Stimulated activated CD8-positive, alpha-beta memory T cell treated with anti-CD3 and anti-CD28 coated beads, Interleukin-7, amount 100 ng/mL, for 1 hour (primary cell): ENCODE measurements at places on chromosomes 1 and 21.

- no peak for DNase-seq
These were observed 31.8 kb upstream of the ZNF644 start for GRCh38 chr1:91053630-91054029.

DNA sequence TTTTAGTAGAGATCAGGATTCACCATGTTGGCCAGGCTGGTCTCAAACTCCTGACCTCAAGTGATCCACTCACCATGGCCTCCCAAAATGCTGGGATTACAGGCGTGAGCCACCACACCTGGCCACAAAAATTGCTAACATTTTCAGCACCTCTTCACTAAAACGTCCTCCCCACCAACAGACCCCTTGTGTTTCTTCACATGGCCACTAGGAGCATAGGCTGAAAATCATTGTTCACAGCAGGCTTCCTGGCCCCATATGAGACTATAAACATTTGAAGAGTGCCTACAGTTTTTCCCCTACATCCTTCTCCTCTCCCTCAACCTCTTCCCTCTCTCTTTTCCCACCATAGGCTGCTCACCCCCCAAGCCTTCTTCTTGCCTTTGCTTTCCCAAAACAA is 28.0 kb upstream of the SFPQ start:
- no peak for DNase-seq

DNA sequence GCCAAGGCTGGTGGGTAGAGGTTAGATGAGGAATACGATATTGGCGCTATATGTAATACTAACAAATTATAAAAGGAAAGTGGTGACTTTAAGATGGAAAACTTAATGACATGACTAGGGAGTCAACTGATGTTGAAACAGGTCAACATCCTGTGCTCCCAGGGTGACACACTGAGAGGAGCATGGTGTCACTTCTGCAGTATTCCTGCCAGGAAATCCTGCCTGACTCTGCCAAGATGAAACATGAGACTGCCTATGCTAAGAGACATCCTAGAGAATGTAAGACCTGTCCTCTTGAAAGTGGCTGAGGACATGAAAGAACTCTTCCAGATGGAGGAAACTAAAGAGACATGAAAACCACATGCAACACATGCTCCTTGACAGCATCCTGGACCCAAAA is 65.0 kb upstream of the KCND3 start:
- no peak for DNase-seq

- DNase-seq = no peak
These were observed 143.5 kb downstream of the SYT14 start for GRCh38 chr1:210081494-210081893.

DNA sequence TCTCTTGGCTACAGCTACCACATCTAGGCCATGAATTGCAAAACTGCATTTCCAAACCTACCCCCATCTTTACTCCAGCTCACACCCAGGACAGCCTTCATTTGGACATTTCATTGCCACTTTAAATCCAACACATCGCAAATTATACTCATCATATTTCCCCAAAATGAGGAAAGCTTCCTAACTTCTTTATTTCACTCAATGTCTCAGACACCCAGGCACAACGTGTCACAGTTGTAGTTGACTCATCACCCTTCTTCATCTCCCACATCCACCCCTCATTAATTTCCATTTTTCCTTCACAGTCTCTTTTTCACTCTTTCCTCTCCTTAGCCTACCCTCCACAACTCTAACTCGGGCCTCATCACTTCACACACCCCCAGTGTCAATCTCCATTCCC is 6.7 kb downstream of the OTUD7B start:
- no peak for DNase-seq

DNA sequence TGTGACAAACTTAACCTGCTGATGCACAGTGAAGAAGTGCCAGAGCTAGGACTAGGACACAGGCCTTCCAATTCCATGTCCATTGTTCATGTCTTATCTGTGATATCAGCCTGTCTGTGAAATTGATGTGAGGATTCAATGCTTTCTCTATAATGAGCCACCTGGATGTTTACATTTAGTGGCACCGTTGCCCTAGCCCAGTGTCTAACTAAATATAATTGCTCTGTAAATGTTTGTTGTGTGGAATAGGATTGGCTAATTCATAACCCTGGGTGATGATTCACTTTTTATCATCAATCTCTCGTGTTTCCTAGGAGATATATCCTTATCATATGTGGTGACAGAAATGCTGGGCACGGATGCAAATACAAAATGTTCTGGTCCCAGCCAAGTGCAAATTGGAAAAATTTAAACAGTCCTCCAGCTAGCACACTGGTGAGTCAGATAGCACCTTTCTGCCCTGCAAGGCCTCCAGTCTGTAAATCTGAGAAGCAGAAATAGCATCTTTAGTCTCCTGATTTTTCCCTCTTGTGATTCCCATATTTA is 46.9 kb upstream of the GNG12 start:
- no peak for DNase-seq

GRCh38 chr1:31786366-31787060 is 22.4 kb upstream of the ADGRB2 start:
- DNase-seq = no peak

DNA sequence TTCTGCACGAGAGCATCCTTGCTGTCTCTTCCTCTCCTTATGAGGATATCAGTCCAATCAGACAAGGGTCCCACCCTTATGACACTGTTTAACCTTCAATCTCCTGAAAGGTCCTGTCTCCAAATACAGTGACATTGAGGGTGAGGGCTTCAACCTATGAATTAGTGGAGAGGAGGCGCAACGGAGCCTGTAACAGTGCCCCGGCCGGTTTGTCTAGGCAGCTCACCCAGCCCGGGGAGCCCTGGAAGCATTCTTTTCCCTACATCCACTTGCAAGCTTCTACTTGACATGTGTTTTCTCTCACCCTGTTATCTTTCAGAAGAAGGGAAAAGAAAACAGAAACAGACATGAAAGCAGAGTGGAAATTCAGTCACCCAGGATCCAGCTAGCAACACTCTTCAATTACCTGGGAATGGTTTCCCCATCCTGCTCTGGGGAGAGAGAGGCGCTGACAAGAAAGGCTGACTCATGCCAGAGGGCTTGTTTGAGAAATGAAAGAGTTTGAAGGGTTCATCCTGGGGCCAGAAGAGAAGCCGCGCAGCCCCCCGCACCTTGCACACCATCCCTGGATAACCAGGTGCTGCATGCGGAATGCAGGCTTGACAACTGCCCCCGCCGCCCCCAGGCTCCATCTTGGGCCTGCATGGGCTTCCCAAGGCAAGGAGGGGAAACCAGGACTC is 394.9 kb downstream of the NPHP4 start:
- no peak for DNase-seq

GRCh38 chr1:59018860-59019259 is 235.0 kb upstream of the JUN start:
- no peak for DNase-seq

GRCh38 chr1:35629051-35629450 is 12.3 kb downstream of the PSMB2 start:
- DNase-seq = no peak

DNA sequence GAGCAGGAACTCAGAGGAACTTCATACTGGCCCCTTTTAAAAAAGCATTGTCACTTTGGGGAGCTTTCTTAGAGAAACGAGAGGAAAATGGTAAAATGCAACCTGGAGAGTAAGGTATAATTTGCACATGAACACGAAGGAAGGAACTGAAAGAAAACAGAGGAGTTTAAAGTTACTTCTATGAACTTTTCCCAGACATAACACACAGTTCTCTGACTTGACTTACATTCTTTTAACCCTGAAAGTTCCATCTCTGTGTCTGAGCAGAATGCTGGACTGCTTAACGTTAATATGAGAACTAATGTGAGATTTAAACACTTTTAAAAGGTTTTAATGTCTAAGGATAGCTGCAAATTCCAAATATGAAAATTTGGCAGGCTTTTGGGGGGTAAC is 102.3 kb downstream of the NFIA start:
- no peak for DNase-seq
